Activated CD4-positive, alpha-beta T cell treated with anti-CD3 and anti-CD28 coated beads, Interleukin-10, Interleukin-2, amounts not matched to agents 100 ng/mL and 50 ng/mL, durations not matched to agents 16 hours and 8 hours (primary cell): ENCODE measurements at places on chromosomes 2 and 18.

GRCh38 chr2:121359170-121359569 is 74.2 kb upstream of the TFCP2L1 start:
- no peak for DNase-seq

GRCh38 chr18:29171892-29172755 is 995.2 kb upstream of the CDH2 start:
- DNase-seq = no peak

DNA sequence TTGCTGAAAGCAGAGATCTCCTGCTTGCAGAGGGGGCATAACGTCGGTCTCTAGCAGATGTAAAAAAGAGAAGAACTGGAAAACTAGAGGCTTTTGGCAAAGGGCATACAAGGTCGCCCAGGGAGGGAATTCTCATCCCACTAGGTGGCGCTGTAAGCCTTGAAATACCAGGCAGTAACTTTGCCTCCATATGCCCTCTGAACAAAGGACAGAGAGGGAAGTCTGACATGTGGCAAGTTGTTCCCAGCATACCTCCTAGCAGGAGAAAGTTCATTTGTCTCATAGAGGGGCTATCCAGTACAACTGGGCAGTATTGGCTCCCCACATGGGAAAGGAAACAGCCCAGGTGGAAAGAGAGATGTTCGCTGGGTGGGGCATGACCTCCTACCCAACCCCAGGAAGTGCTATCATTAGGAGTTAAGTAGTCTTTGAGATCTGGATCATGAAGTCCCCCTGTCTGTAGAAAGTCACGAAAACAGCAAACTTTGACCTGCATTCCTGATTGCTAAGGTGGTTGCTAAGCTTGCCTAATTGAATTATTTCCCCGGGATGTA is 39.9 kb downstream of the STK17B start:
- peak; percentile 72 for DNase-seq

DNA sequence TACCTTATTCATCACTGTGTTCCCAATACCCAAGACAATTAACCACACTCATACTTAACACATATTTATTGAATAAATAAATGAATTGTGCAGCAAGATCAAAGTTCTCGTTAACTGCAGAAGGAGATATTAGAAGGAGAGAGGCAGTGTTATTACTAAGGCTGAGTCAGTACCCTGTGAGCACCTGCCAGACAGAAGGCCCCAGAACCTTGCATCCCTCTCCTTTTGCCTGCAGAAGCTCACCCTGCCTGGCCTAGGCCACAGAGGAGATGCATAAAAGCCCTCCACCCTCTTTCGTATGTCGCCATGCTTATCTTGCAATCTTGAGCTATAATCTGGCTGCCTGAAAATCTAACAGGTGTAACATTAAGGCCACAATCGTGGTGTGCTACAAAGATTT is 20.5 kb upstream of the RNF149 start:
- no peak for DNase-seq
